ENCODE measurements at places on chromosomes 11 and 22.

GRCh38 chr11:84981301-84981700 is 645.8 kb downstream of the DLG2 start:
- DNase-seq: no peak

DNA sequence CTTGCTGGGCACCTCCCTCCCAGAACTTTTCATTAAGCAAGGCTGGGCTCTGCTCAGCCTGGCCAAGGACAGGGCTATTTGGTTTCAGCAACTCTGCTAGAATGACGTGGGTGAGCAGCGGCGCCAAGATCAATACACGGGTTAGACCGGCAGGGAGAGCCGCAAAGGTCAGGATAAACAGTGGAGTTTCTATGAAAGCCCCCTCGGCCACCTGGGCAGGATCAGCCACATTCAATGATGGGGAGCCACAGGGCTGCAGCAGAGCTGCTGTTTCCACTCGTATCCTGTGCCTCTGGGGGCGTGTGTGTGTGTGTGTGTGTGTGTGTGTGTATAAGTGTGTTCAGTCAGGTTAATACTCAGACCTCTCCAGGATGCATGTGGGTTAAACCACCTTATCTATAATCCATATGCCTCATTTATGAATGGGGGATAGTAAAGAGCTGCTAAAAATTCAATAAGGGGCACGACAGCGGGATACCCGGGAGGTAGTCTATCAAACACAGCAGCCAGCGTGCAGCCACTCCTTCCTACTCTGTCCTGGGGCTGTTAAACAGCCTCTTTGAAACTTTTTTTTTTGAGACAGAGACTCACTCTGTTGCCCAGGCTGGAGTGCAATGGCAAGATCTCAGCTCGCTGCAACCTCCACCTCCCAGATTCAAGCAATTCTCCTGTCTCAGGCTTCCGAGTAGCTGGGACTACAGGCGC is 34.8 kb downstream of the MYH9 start:
- DNase-seq: no peak

DNA sequence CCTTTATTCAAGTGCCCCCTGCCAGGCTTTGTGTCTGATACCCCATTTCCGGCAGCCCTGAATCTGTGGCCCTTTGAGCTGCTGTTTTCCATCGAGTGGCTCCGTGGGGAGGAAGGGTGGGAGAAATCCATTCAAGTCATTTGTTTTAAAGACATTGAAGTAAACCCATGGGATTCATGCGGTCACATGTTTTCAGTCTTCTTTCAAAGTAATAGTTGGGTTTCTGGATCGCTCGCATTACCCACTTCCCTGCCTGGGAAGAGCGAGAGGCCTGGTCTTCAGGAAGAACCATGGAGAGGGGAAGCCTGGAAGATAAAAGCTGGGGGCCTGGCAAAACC is 14.4 kb downstream of the DAGLA start:
- no peak for DNase-seq

- DNase-seq: no peak
Measured at GRCh38 chr22:47044722-47045535, 282.5 kb downstream of the TBC1D22A start.

- DNase-seq: no peak
Measured at GRCh38 chr11:11170352-11171084, 182.5 kb downstream of the CSNK2A3 start.

- no peak for DNase-seq
Measured at GRCh38 chr11:12285811-12286222, 91.6 kb upstream of the PARVA start.

DNA sequence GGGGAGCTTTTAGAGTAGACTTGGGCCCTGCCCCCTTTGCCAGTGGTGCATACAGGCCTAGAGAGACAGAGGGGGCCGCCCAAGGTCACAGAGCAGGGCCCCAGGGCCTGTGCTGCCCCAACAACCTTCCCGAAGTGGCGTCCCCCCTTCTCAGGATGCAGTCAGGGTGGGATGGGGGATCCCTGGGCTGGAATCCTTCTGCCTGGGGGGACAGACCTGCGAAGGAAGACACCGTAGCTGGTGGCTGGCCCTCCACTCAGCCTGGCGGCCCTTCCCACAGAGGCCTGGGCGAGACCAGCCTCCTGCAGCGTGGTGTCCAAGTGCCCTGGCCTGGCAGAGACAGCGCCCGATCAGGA is 14.4 kb upstream of the EHD1 start:
- DNase-seq: no peak

GRCh38 chr11:127624306-127624856 is 623.8 kb upstream of the KIRREL3 start:
- no peak for DNase-seq

GRCh38 chr22:41327124-41327523 is 25.8 kb downstream of the ZC3H7B start:
- no peak for DNase-seq

GRCh38 chr11:122367809-122368231 is 251.8 kb upstream of the BLID start:
- DNase-seq: no peak

- no peak for DNase-seq
Measured at GRCh38 chr11:104679258-104679657, 219.0 kb downstream of the CASP12 start.

- no peak for DNase-seq
Measured at GRCh38 chr22:20829491-20830134, 29.0 kb downstream of the PI4KA start.

GRCh38 chr22:50008151-50009040 is 4.2 kb downstream of the IL17REL start:
- DNase-seq: no peak

GRCh38 chr22:27585141-27585540 is 216.4 kb downstream of the MN1 start:
- no peak for DNase-seq

- DNase-seq: no peak
Measured at GRCh38 chr11:96448225-96448624, 58.4 kb downstream of the JRKL start.

DNA sequence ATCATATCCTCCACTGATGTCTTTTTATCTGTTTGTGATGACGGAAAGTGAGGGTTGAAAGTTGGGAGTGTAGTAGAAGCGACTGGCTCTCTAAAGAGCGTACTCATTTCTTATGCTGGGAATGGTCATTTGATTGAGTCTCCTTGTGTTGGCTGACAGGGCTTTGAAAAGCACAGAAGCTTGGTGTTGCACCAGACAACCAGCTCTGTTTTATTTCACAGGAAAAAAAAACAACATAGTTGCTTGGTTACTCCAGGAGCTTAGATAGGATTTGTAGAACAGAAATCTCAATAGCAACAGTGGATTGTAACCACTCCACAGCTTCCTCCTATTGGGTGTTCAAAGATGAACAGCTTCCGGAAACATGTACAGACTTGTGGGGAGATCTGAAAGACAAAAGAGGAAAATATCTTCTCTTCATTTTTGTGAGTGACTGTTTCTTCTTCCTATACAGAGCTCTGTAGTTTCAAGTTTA is 2.7 kb downstream of the RBM14 start:
- DNase-seq: no peak

- DNase-seq: no peak
Measured at GRCh38 chr11:67272327-67273259, 6.3 kb downstream of the GRK2 start.

DNA sequence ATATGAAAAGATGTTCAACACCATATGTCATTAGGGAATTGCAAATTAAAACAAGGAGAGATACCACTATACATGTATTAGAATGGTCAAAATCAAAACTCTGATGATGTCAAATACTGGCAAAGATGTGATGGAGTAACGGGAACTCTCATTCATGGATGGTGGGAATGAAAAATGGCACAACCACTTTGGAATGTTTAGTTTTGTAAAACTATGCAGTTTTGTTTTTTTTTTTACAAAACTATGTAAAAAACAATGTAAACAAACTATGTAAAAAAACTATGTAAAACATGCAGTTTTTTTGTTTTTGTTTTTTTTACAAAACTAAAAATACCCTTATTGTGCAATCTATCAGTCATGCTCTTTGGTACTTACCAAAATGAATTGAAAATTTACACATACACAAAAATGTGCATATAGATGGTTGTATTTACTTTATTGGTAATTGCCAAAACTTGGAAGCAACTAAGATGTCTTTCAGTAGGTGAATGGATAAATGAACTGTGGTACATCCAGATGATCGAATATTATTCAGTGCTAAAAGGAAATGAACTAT is 5.0 kb upstream of the USP47 start:
- DNase-seq: no peak

- no peak for DNase-seq
Measured at GRCh38 chr11:103881584-103881983, 154.9 kb upstream of the DDI1 start.

DNA sequence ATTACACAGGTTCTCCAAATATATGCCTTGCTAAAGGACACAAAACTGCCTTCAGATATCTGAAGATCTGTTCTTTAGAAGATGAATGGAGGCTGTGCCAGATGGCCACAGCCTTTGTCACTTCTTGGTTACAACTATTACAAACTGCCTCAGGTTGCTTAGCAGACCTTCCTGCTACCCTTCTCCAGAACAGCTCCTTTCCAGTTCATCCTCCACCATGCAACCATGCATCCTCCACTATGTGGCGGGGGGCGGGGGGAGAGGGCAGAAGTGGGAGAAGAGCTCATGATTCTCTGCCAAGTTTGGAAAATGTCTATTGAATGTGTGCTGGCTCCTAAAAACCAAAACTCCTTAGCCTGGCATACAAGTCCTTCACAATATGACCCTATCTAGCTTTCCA is 267.5 kb downstream of the TTC28 start:
- no peak for DNase-seq

DNA sequence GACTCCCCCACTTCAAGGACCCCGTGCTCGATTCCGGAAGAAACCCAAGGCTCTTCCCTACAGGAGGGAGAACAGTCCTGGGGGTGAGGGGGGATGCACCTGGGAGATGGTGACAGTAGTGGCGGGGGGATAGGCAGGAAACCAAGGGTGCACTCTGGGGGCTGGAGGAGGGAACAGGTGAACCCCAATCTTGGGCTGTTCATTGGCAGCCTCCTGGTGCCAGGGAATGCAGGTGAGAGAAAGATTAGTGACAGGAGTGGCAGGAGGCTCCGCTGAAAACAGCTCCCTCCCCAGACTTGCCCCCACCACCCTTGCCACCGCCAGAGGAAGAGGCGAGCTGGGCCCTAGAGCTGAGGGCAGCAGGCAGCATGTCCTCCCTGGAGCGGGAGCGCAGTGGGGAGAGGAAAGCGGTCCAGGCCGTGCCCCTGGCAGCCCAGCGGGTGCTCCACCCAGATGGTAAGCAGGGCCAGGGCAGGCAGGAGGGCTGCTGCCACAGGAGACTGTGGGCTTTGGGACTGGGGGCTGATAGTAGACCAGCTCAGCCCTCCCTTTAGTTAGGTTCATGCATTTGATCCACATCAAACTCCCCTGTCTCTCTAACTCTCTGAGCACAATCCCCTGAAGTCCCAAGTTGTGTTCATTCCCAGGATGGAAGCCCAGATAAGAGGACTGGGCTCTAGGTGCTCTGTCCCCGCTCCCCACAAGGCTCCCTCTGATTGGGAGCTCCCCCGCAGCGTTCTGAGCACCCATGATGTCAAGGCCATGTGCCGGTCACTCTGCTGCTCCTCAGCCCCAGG is 14.5 kb downstream of the ROBO3 start:
- no peak for DNase-seq

- DNase-seq: no peak
Measured at GRCh38 chr11:10982704-10983510, 125.1 kb upstream of the ZBED5 start.

DNA sequence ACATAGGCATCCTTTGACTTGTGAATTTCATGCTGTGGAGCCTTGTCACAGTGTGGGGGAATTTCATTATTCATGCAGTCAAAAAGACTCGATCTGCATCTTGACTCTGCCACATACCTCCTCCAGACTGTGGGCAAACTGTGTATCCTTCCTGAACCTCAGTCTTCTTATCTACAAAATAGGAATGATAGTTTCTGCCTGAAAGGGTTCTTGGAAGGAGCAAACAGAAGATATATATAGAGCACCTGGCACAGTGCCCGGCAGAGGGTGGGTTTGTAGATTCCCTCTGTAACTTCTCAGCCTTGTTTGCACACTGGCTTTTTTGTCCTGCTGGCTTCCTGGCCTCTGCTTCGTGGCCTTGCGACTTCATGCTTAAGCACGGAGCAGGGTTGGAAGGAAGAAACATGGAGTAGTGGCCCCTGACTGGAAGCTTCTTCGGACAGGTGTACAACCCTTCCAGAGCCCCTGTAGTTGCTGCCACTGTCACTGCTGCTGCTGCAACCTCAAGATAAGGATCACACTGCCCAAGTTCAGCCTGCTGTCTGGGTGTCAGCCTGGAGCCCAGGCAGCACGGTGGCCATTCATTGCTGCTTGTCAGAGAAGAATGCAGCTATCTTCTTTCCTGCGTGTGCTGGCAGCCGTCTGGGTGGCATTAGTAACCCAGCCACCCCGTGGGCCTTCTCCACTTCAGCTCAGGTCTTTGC is 106.4 kb downstream of the MICAL2 start:
- DNase-seq: no peak

GRCh38 chr11:18768472-18768901 is 23.1 kb downstream of the PTPN5 start:
- DNase-seq: no peak

DNA sequence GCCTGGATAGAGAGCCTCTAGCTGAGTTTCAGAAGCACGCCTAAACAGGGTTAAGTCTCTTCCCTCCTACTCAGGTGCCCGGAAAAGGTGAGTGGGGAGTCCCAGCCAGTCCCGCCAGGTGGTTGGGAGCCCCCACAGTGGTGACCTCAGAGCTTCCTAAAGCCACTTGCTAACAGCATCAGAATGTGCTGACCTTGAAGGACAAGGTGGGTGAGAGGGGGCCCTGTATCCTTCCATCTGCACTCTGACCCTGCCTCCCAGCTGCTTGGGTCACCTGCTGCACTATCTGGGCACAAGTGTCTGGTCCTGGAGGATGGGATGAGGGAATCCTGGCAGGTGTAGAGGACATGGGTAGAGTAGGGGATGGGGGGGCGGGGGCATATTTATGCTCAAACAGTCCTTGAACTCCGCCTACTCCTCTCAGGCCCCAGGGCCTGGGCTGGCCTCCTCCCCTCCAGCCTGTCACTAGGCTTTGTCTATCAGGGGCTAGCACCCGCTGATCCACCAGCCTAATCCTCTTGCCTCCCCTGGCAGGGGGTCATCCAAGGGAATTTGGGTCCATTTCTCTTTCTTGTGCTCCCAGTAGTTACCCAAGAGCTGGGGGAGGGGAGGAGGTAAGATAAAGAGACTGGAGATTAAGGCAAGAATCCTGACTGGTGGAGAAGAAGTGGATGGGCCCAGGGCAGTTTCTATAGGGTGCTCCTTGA is 3.4 kb downstream of the USP2 start:
- no peak for DNase-seq

DNA sequence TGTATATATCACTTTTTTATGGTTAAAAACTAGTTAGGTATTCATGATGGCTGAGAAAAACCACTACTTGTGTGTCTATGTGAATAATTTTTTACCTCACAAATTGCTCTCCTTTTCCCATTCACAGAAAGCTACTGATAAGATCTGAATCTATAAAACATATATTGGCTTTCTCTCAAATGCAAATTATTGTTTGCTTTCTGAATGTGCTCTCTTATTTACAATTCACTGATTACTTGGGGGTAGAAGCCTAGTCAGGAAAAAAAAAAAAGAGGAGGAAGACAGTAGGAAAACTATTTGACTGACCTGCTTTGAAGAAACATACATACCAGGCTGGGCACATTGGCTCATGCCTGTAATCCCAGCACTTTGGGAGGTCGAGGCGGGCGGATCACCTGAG is 20.5 kb downstream of the PGM2L1 start:
- DNase-seq: no peak

GRCh38 chr11:2837096-2837601 is 48.4 kb downstream of the CDKN1C start:
- DNase-seq: no peak

All from activated T-helper 1 cell treated with Interleukin-2 at 50 U/mL for 16 hours (primary cell).